ENCODE measurements at places on chromosomes 1 and 21. TPM values are rescaled to one million over a fixed set of nuclear protein-coding genes. Genes with fewer than 3 reads are reported as not detected.

GRCh38 chr1:61332196-61332753 lies 249.9 kb downstream of the NFIA start:
- no peak for DNase-seq

DNA sequence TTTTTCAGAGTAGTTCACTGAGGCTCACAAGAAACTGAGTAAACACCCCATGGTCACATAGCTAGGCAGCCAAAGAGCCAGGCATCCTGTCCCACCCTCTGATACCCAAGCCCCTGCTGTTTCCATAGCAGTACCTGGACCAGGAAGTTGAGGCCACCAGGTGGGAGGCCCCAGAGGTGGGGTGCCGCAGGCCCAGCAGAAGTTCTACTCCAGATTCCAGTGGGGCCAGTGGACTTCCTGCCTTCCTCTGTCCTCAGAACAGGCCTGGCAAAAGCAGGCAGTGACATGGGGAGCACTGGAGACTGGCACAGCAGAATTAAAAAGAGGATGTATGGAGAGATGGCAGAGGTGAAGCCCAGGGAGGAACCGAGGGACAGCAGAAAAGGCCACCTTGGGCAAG lies 19.0 kb downstream of the FOXO6 start:
- no peak for DNase-seq

GRCh38 chr1:220370041-220370700 lies 97.9 kb upstream of the RAB3GAP2 start:
- DNase-seq = no peak

- no peak for DNase-seq
Observed at GRCh38 chr1:42323551-42323950, 11.5 kb downstream of the FOXJ3 start.

- no peak for DNase-seq
Observed at GRCh38 chr1:228376651-228377631, 29.7 kb downstream of the TRIM11 start.

LCE1A gene
- not detected for total RNA-seq

TEX38 gene
- total RNA-seq = not detected

Measured in glomerular endothelial cell (primary cell).